Upper lobe of right lung (tissue), 1 donor: ENCODE measurements at places on chromosomes 16 and 17. TPM values are rescaled to one million over a fixed set of nuclear protein-coding genes. Genes with fewer than 3 reads are reported as not detected.

Gene HAS3
- 8.2 TPM for total RNA-seq

Gene SYT17
- 13.7 TPM for total RNA-seq

Gene RPUSD1
- total RNA-seq: 14.2 TPM

DNA sequence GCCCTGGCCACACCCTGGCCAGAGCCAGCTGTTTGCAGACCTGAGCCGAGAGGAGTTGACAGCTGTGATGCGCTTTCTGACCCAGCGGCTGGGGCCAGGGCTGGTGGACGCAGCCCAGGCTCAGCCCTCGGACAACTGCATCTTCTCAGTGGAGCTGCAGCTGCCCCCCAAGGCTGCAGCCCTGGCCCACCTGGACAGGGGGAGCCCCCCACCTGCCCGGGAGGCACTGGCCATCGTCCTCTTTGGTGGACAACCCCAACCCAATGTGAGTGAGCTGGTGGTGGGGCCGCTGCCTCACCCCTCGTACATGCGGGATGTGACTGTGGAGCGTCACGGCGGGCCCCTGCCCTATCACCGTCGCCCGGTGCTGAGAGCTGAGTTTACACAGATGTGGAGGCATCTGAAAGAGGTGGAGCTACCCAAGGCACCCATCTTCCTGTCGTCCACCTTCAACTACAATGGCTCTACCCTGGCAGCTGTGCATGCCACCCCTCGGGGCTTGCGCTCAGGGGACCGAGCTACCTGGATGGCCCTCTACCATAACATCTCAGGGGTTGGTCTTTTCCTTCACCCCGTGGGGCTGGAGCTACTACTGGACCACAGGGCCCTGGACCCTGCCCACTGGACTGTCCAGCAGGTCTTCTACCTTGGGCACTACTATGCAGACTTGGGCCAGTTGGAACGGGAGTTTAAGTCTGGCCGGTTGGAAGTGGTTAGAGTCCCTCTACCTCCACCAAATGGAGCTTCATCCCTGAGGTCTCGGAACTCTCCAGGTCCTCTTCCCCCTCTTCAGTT is 578 bp downstream of the AOC2 start:
- no peak for DNase-seq

GRCh38 chr16:82509691-82510430 is 116.9 kb upstream of the CDH13 start:
- no peak for DNase-seq

DNA sequence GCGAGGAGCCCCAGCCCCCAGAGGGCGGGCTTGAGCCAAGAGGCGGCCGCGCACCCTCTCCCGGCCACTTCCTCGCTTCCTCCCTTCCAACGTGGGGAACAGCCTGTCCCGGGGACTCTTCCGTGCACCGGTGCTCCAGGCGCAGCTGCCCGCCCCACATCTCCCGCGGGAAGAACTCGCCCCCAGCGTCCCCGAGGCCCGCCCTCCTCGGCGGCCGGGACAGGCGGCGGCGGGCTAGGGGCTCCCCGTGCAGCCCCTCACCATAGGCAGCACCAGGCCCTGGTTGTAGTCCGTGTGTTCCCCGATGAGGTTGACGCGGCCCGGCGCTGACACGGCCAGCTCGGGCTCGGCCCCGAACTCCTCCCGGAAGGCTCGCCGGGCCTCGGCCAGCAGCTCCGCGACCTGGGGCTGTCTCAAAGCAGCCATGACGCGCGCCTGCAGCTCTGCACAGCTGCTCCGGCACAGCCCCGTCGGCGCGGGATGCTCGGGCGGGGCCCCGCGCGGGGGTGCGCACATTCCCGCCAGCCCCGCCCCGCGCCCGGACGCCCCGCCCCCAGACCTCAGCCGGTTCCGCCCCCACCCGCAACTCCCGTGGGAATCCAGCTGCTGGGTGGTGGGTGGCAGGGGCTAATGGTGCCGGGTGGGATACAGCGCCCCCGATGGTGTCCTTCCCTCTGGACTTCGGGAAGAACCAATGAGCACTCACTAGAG is at the start of gene GALK1:
Gene GALK1 (minus strand): TSS at position 482 of the 711 bp plus-strand sequence. CDS start 56 bp downstream, at position 426.
- peak; percentile 91 for DNase-seq

GRCh38 chr16:31414706-31415105 is 13.5 kb downstream of the COX6A2 start:
- no peak for DNase-seq

DNA sequence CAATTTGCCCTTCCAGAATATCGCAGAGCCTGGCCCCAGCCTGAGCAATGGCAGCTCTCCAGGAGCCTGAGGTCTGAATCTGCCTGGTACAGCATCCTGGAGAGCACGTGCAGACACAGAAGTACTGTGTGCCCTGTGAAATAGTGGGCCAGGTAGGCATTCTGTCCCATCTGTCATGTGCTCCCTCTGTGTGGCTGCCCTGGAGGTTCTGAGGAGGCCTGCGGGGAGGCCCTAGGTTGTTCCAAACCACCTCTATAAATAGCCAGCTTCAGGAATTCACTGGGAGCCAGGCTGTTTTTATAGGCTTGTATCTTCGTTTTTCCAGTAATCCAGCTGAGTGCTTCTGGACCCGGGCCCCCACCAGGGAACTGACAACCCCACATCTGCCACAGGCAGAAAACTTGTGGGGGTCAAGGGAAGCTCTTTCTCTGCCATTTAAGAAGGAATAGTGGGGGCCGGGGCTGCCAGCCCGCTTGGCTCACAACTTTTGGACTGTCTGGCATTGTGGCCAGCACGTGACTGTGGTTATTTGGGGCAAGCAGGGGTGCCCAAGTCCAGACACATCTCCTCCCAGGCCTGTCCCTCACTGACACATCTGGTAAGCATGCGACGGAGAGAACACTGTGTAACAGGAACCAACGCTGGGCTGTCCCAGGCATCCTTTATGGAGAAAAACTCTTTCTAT is 356.3 kb upstream of the TNRC6C start:
- DNase-seq: peak; percentile 55

- DNase-seq: no peak
These were observed 5.4 kb upstream of the CRYBA1 start for GRCh38 chr17:29240968-29241963.

- no peak for DNase-seq
These were observed 5.2 kb downstream of the SLFN11 start for GRCh38 chr17:35368081-35368830.

GRCh38 chr17:3157218-3157617 is 29.9 kb upstream of the OR1G1 start:
- no peak for DNase-seq

DNA sequence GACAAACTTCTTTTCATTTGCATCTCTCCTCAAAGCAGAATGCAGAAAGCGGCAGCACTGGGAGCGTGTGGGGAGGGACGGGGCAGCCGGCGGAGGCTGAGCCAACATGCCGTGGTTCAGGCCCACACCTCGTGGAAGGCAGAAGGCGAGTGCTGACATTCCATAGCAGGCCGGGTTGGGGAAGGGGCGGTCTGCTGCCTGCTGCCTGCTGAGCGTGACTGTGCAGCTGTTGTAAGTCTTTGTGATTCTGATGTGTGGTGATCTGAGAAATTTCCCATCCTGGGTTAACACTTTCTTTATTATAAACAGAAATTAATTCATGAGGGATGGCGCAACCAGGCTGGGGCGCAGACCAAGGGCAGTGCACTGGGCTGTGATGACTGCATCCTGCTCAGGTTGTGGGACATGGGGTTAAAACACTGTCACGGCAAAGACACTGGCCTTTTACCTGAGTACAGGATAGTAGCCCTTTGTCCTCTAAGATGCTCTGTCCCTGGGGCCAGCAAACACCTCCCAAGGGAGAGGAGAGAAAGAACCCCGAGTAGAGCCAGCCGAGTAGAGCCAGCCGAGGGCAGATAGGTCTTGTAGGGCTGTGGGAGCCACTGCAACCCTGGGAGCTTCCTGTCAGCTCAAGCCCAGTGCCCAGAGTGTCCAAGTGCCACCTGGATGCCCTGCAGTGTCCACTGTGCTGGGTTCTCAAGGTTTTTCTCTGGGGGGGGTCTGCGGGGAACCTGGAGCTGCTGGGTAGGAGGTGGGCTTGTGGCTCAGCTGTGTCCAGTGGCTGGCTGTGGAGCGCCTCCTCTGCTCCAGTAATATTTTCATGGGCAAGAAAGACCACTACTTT is 8.8 kb upstream of the DNASE1 start:
- DNase-seq: peak; percentile 25
